AG08395 (cell line): ENCODE measurements at places on chromosomes 3 and 15.
A peak's percentile ranks its signal among the peaks of the same experiment; 100 is the strongest.

- no peak for DNase-seq
These were observed 559.0 kb downstream of the PDCD6IP start for GRCh38 chr3:34357461-34357860.

DNA sequence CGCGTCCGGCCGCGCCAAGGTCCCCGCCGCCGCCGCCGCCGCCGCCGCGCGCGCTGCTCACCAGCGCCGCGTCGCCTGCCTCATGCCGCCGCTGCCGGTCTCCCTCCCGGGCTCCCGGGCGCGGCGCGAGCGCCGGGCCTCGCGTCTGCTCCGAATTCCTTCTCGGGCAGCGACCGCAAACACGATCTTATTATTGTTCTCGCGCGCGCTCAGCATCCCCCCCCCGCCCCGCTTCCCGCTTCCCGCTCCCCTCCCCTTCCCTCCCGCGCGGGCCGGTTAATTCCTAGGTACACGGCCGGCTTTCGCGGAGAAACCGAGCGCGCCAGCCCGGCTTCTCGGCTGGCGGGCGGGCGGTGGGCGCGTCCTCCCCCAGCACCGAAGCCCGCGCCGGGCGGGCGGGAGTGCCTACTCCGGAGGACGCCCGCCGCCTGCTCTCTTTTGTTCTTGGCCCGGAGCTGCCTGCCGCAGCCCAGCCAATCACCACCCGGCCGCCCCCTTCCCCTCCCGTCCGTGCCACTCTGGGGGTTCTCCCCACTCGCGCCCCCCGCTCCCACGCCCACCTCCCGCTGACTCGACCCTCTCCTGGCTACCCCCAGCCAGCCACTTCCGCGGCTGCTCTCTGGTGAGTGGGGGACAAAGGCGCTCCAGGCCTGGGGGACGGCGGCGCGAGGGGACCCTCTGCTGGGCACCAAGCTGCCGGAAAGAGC, at the start of gene HDGFL3:
Gene HDGFL3 (minus strand): TSS at position 164 of the 707 bp plus-strand sequence. CDS start 409 bp downstream, outside the sequence.
- peak; percentile 54 for DNase-seq

DNA sequence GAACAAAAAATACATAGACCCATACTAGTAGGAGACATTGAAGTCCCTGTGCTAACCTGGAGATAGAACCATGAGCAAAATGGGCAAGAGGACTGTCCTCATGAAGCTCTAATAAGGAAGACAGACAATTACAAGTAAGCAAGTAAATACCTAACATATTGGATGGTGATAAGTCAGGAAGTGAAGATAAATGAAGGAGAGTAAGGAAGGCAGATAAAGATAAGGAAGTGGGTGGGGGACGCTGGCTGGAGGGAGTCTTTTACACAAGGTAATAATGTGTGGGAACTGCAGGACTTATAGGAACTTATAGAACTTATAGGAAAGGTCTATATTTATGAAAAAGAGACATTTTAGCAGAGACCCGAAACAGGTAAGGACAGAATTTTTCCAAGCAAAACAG, 148.9 kb upstream of the ABI3BP start:
- no peak for DNase-seq

- no peak for DNase-seq
These were observed 75.1 kb downstream of the TRAK1 start for GRCh38 chr3:42166214-42166613.

GRCh38 chr3:97425002-97425401, 339.6 kb upstream of the ARL6 start:
- DNase-seq, result no peak

GRCh38 chr3:143203848-143204247, 84.3 kb downstream of the CHST2 start:
- DNase-seq, result peak; percentile 49

GRCh38 chr3:115927197-115927596, 303.9 kb downstream of the GAP43 start:
- DNase-seq, result no peak
